ENCODE measurements at places on chromosomes 3 and 15.

DNA sequence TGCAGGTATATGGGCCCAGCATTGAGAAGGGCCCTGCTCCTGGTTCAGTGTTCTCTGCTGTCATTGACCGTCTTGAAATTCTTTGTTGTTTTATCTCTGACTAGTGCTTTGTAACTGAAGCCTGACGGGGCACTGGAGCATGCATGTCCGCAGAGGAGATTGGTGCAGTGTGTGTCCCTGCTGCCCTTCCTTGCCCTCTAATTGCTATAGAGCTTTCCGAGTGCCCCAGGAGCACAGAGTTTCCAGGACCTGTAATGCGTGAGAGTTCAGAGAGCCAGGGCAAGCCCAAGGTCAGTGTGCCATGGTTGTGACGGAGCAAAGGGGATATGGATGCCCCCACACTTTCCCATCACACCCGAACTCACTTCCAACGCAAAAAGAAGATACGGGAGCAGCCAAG lies 174.3 kb upstream of the UBE3A start:
- no peak for DNase-seq

DNA sequence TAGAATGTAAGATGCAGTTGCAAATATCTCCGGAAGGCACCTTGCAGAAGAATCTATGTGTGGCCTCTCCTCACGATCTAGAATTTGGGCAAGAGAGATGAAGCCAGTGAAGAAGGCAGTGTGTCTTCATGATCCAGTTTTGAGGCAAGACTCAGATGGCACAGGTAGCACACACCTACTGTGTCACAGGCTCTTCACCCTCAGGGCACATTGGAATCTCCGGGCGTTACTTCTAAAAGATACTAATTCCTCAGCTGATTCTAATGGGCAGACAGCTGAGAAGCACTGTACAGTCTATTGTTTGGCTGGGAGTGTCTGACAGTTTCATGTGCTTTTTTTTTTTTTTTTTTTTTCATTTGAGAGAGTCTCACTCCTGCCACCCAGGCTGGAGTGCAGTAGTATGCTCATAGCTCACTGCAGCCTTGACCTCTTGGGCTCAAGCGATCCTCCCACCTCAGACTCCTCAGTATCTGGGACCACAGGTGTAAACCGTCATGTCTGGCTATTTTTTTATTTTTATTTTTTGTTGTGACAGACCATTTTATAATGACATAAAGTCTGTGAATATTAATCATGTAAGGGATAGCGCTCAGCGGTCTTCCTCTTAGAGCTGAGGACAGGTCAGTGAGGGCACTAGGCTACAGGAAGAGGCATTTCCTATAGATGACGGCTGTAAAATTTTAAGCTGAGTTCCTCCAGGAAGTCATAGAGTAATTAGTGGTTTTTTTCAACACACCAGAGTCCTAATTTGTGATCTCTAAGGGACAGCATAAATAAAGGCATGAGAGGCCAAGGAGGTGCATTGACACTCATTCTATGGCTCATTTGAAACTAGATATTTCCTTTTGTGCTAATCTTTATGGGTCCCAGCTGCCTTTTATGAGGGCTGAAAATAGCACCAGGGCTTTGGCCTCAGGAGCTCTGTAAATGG lies 4.0 kb downstream of the C3orf52 start:
- DNase-seq = no peak

- no peak for DNase-seq
Measured at GRCh38 chr3:13251166-13251903, 168.8 kb downstream of the NUP210 start.

DNA sequence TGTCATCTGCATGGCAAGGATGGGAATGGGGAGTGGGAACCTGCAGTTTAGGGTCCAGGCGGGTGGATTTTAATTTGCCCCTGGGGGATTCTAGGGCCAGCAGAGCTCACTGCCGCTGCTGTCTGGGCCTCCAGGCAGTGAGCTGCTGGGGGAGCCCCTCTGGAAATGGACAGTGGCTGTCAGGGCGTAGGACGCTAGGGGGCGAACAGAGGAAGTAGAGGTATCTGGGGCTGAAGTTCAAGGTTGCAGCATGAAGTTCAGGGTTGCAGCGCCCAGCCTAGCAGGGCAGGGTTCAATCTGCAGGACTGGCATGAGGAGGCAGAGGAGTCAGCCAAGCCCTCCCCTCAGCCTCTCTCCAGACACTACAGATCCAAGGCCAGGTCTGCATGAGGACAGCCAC lies 49.5 kb downstream of the APBA2 start:
- peak; percentile 45 for DNase-seq

DNA sequence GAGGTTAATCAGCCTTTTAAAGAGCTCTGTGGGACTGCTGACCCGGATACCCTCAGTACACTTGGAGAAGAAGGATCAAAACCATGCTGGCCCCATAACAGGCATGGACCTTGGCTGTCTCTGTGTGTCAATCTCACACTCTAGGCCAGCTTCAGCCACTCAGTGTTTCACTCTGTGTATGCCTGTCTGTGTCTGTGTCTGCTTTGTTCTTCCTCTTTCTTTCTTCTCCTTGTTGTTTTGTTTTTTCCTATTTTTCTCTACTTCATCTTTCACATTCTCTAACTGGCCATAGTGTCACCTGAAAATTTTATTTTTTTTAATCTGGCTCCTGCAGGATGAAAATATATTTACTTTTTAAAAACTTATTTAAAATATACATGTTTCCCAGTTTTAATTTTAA lies 51.1 kb downstream of the SERP1 start:
- DNase-seq = no peak

- DNase-seq = no peak
Measured at GRCh38 chr3:52561028-52561747, 24.8 kb downstream of the UQCC5 start.

DNA sequence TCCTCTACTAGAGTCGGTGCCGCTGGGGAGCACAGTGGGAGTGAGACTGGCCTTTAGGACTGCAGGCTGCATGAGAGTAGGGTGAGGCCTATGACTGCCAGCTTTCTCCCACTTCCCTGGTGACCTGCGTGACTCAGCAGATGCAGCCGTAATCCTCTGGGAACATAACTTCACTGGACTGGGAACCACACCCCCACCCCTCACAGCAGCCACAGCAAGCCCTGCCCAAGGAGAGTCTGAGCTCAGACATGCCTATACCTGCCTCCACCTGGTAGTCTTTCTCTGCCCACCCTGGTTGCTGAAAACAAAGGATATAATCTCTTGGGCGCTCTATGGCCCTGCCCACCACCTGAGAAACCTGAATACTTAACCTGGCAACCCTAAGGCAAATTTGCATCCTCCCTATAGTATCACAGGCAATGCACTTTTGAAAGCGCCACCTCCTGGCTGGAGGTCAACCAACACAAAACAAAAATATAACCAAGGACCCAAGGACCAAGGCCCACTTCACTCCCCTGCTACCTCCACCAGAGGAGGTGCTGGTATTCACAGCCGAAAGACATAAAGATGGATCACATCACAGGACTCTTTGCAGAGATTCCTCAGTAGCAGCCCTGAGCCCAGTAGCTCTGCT lies 308.9 kb downstream of the CTNNB1 start:
- DNase-seq = no peak

GRCh38 chr3:33650495-33650894 lies 67.6 kb downstream of the CLASP2 start:
- DNase-seq = no peak

DNA sequence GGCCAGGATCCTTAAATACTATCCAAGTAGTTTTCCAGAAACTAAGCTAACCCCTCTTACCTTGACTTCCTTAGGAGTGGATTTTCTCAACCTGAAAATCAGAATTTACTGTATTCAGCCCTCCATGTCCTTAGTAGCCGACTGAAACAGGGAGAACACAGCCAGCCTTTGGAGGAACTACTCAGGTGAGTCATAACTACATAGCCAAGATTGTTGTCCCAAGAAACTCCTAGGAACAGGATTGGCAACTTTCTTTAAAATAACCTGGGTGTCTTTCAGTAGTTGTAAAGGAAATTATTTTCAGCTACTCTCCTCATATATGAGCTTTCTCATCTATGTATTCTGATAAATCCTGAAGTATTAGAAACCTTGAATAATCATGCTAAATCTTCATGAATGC lies 22.3 kb downstream of the FANCD2OS start:
- DNase-seq = no peak

- no peak for DNase-seq
Measured at GRCh38 chr15:71387810-71388209, 272.5 kb downstream of the THSD4 start.

DNA sequence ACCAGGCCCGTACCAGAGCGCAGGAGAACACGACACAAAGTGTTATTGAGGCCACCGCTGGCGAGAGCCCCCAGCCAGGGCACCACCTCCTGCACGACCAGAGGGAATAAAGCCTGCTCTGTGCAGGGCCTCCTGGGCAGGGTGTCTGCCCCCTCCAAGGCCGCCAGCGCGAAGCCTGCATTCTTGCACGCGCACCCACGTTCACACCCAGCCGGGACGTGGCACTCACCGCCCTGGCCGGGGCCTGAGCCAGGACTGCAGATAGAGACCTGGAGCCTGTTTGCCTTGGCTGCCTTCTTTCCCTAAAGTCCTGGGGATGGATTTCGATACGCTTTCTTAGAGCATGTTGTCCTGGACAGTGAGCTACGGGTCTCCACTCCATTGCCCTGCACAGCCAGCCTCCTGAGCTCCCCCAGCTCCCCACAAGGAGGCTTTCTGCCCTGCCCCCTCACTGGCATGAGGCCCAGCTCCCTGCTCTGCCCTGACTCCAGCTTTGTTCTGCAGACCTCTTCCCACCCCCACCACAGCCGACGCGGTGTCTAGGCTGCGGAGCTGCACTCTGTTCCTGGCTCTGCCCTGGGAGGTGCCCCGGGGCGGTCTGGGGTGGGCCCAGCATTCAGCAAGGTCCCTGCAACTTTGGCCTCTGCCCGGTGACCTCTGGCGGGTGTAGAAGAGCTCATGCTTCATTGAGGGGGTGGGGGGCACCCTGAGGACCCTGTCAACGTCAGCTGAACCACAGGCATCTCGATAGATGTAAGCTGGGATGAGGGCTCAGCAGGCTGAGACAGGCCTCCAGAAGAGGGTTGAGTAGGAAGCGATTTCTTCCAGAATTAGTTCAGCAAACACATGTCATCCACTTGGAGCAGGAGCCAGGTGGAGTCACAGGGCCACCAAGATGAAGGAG lies 145.0 kb downstream of the LRRK1 start:
- DNase-seq = no peak

GRCh38 chr15:89982315-89983055 lies 18.6 kb upstream of the ZNF710 start:
- DNase-seq = no peak

- DNase-seq = peak; percentile 76
Measured at GRCh38 chr15:78859971-78860719, 12.5 kb upstream of the MORF4L1 start.

DNA sequence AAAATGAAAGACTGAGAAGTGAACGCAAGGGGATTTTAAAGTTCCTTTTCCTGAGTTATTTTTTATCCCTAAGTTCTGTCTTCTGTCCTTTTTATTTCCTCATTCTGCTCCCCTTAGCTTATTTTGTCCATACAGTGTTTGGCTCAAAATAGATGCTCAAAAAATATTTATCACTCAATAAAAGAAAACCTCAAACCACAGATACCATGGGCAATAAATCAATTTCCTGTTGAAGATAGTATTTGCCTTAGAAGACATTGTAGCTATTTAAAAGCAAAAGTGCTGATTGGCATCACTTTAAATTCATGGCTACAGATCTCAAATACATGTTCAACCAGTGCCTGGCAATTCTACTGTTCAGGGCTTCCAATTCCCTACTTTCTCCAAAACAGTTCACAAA lies 316.5 kb upstream of the ADAMTS9 start:
- DNase-seq = no peak

DNA sequence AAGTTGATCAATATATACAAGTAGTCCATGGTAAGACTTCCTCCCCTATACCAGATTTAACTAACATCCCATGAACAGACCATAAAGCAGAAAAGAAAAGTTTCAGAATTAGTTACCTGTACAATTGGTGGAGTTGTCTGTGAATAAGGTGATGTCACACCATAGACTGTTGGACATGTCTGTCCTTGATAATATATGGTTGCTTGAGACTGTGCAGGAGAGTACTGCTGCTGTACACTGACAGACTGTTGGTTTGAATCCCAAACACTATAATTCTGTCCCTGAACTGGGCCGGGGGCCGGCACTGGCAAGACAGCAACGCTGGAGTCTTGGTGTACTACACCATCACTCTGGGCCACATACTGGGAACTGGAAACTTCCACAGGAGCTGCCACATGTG lies 77.2 kb downstream of the NBEAL2 start:
- no peak for DNase-seq

- DNase-seq = no peak
Measured at GRCh38 chr3:186044968-186045367, 63.9 kb downstream of the ETV5 start.

DNA sequence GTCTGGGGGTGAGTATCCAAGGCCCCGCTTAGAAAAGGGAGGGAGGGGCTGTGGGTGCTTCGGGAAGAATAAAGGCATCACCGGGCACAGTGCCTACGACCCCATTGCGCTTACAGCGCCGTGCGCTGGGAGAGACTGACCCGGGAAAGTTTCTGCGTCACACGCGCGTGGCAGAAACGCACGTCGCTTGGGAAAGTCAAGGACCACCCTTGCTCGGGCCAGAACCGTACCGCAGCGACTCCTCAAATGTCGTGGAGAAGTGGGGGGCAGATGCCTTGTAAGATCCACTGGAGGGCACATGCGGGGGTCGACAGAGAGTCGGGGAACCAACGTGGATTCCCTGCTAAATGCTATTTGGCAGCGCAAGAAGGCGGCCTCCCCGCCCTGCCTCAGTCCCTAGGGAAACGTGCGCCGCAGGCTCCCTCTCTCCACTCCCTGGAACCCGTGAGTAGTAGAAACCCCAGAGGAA lies 2.4 kb downstream of the ADAMTS9 start:
- no peak for DNase-seq

DNA sequence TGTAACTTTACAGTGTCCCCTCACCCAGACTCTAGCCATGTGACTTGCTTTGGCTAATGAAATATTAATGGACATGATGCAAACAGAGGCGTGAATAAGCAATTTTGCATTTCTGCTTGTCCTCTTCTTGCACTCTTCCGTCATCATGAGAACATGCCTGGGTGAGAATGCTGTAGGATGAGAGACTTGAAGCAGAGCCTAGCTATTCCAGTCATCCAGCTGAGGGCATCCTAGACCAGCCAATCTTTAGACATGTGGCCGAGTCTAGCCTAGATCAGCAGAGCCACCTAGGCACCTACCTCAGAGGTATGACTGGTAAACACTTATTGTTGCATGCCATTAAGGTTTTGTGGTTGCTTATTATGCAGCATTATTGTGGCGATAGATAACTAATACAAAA lies 450.5 kb upstream of the AZI2 start:
- no peak for DNase-seq

DNA sequence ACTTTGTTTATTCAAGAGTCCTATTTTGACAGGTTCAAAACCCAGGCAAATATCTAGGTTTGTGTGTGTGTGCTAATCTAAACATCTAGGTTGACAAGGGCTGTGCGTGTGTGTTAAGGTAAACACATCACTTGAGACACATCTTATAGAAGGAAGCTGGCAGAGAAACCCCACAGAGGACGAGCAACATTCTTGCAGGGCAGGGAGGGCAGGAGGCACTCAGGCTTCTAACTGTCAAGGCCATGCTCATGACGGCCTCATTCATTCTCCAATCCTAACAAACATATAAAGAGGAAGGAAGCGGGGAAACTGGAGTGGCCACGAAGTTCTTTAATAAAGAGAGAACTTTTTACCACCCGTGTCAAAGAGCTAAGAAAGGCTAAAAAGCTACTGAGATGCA lies 43.4 kb downstream of the SLCO2A1 start:
- no peak for DNase-seq

All from stimulated activated CD4-positive, alpha-beta T cell treated with anti-CD3 and anti-CD28 coated beads, Interleukin-4, amount 100 ng/mL, for 1 hour (primary cell).